Type B pancreatic cell (in vitro differentiated cells): ENCODE measurements at places on chromosomes 3 and 15.

DNA sequence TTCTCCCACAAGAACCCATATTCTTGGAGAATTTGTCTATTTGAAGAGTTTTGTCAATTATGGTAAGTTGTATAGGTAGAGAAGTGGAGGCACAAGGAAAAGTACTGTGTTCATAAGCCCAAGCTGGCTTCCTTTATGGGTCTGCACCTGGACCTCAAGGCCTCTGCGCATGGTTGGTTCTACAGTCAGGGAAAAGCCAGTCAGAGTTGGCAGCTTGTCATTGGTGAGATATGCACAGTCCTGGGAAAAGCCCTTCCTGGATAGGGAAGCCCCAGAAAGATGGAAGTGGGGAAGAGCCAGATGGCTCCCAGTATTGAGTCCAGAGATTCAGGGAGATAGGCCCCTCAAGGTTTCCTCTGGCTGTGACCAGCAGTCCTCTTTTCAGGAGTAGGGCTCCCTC, 15.8 kb downstream of the BOC start:
- no peak overlapping the region for H3K4me3 ChIP-seq
- H3K27ac ChIP-seq = no peak overlapping the region
- peaks cover 46% of the 10 kb centered on the region for H3K36me3 ChIP-seq
- no peak for DNase-seq

- DNase-seq = no peak
- no peak overlapping the region for H3K27ac ChIP-seq
- H3K36me3 ChIP-seq = peaks cover 15% of the 10 kb centered on the region
- no peak overlapping the region for H3K4me3 ChIP-seq
- H3K4me1 ChIP-seq = no peaks in the 10 kb centered on the region
- no peaks in the 10 kb centered on the region for H3K27me3 ChIP-seq
Measured at GRCh38 chr3:149860881-149861280, 47.9 kb downstream of the RNF13 start.

DNA sequence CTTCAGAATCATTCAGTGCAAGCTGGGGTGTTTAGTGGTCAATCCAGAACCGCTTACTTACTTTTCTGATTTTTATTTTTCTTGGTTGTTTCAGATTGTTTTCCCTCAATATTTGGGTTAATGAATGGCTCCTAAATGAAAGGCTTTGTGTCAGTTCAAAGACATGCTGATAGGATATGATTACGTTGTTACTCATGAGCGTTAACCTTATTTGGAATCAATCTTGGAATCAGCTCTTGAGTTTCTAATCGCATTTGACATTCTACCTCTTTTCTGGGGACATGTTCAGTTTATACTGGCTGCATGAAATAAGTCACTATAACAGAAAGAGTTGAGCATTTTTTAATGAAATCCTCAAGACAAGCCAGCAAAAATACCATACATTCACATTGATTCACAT, 50.2 kb downstream of the ATP11B start:
- H3K36me3 ChIP-seq = peaks cover 47% of the 10 kb centered on the region
- DNase-seq = no peak
- no peak overlapping the region for H3K4me3 ChIP-seq

DNA sequence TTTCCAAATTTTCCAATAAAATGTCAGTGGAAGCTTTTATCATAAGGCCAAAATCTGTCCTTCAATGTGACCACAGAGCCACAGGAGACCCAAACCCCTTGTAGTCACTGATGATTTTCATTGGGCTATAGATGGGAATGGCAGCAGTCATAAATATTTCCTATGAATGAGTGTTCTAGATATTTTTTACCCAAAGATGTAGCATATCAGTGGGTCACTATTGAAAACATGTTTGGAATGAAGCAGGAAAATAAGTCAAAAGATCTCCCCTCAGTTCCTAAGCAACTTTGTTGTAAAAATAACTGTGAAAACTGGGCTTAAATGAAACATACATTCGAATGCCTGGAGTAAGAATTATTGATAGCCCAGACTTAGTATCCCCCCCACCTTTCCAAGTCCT, 49.0 kb downstream of the NKIRAS1 start:
- no peak overlapping the region for H3K4me3 ChIP-seq
- H3K4me1 ChIP-seq = peaks cover 55% of the 10 kb centered on the region
- no peaks in the 10 kb centered on the region for H3K27me3 ChIP-seq
- H3K36me3 ChIP-seq = peaks cover 13% of the 10 kb centered on the region
- no peak overlapping the region for H3K27ac ChIP-seq

DNA sequence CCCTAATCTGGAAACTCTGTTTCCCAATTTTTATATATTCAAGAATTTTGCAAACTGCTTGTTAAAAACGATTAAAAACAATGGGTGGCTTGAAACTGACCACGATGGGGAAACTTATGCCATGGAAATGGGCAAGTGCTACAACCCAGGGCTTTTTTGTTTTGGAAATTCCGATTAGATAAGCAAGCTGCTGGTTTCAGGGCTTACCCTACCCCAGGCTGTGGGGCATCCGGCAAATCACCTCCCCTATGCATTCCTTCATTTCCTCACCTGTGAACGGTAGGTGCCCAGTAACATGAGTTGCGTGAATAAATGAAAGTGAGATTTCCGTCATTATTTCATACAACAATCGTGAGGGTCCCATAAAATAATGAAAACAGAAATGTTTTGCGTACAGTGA, 34.3 kb downstream of the ST6GAL1 start:
- peaks cover 9% of the 10 kb centered on the region for H3K36me3 ChIP-seq
- DNase-seq = no peak
- no peak overlapping the region for H3K27ac ChIP-seq
- H3K27me3 ChIP-seq = no peaks in the 10 kb centered on the region
- no peak overlapping the region for H3K4me3 ChIP-seq
- peaks cover 5% of the 10 kb centered on the region for H3K4me1 ChIP-seq

DNA sequence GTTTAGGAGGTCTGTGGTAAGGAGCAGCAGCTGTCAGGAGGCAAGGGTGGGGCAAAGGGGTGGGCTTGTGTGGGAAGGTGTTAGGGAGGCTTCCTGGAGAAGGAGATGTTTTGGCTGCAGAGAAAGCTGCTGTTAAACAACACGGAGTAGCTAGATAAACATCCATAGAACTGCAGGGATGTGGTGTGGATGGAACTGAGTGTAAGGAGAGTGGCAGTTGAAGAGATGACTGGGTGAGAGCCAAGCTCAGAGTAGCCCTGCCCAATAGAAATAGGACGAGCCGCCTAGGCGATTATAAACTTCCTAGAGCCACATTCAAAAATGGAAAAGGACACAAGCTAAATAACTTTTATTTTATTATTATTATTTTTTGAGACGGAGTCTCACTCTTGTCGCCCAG, 19.9 kb downstream of the RPLP1 start:
- no peak overlapping the region for H3K4me3 ChIP-seq
- no peak for DNase-seq
- peaks cover 13% of the 10 kb centered on the region for H3K4me1 ChIP-seq
- H3K27me3 ChIP-seq = no peaks in the 10 kb centered on the region

DNA sequence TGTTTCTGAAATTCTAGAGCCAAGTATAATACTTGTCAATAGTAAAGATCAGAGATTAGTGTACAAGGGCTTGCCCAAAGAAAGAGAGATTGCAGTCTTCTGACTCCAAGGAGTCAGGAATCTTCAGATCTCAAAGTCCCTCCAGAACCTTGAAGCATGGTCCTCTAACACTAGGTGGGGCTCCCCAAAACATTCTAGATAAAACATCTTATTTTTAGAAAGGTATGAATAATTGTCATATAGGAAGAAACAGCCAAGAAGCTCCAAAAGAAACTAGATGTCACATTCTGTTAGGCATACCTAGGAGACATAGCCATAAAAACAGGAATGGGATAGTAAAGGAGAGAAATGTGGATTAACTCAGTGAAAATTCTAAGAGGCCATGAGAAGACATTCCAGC, 10.7 kb downstream of the MUC13 start:
- no peaks in the 10 kb centered on the region for H3K4me1 ChIP-seq
- no peak overlapping the region for H3K4me3 ChIP-seq
- no peak for DNase-seq
- peaks cover 7% of the 10 kb centered on the region for H3K27me3 ChIP-seq
- H3K27ac ChIP-seq = no peak overlapping the region

DNA sequence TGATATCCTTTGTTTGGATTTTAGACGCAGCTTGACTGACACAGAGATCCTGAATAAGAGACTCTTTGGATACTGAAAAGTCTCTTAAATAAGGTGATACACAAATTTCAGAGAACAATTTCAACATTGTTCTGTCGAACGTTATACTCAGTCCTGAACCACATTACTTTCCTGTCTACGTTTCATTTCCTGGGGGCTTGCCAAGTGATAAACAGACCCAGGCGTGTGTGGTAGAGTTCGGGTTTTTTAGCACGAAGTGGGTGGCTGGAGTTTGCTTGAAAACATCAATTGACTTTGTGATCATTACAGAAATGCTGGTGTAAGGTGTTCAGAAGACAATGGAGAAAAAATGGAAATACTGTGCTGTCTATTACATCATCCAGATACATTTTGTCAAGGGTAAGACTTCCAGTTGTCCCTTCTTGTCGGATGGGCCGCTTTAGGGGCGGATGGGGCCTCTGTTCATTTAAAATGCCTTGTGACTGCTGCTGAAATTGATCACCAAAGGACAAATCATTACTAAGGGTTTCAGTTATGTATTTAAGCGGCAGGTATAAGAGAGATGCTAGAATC, at the start of gene CD96:
Gene CD96, plus strand, starts transcription at position 287 of the 573 bp plus-strand sequence. Its CDS starts 52 bp downstream, at position 339.
- H3K4me1 ChIP-seq = peaks cover 18% of the 10 kb centered on the region
- DNase-seq = no peak
- no peaks in the 10 kb centered on the region for H3K27me3 ChIP-seq

- H3K4me3 ChIP-seq = no peak overlapping the region
- no peak overlapping the region for H3K27ac ChIP-seq
- H3K36me3 ChIP-seq = no peaks in the 10 kb centered on the region
- no peaks in the 10 kb centered on the region for H3K4me1 ChIP-seq
Measured at GRCh38 chr3:117540597-117540996, 831.0 kb downstream of the TUSC7 start.

DNA sequence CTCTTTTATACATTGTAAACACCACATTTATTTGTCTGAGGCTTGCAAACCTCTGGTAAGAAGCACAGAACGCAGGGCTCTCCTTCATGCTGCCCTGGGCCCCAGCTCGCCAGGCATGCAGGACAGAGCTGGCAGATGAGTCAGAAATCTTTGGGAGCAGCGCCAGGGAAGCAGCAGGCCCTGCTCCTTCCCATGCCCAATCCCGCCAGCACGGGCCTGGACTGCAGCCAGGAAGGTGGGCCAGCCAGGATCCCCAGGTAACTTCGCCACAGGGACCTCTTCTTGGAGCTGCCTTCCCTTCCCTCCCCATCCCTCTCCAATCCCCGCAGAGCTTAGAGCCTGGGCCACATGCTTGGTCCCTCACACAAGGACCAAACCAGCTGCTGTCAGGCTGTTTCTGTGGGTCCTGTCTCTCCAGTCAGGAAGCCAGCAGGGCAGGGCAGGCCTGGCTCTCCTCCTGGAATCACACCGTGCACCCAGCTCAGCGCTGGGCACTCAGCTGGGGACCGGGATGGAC, 8.8 kb downstream of the STOML1 start:
- no peaks in the 10 kb centered on the region for H3K27me3 ChIP-seq
- no peak for DNase-seq
- peaks cover 5% of the 10 kb centered on the region for H3K36me3 ChIP-seq
- H3K4me1 ChIP-seq = peaks cover 20% of the 10 kb centered on the region

GRCh38 chr15:94164971-94165370, 66.4 kb upstream of the MCTP2 start:
- no peaks in the 10 kb centered on the region for H3K4me1 ChIP-seq
- no peak for DNase-seq
- H3K27me3 ChIP-seq = peaks cover 4% of the 10 kb centered on the region

- H3K36me3 ChIP-seq = peaks cover 20% of the 10 kb centered on the region
- no peaks in the 10 kb centered on the region for H3K4me1 ChIP-seq
- H3K4me3 ChIP-seq = no peak overlapping the region
- H3K27me3 ChIP-seq = no peaks in the 10 kb centered on the region
Measured at GRCh38 chr3:9761919-9762318, 7.8 kb downstream of the CAMK1 start.

GRCh38 chr15:76930831-76931396, 635 bp upstream of the RCN2 start:
- H3K4me3 ChIP-seq = peak overlapping the region; percentile 96
- H3K4me1 ChIP-seq = peaks cover 17% of the 10 kb centered on the region
- DNase-seq = no peak
- H3K36me3 ChIP-seq = peaks cover 25% of the 10 kb centered on the region
- peak overlapping the region; percentile 81 for H3K27ac ChIP-seq

DNA sequence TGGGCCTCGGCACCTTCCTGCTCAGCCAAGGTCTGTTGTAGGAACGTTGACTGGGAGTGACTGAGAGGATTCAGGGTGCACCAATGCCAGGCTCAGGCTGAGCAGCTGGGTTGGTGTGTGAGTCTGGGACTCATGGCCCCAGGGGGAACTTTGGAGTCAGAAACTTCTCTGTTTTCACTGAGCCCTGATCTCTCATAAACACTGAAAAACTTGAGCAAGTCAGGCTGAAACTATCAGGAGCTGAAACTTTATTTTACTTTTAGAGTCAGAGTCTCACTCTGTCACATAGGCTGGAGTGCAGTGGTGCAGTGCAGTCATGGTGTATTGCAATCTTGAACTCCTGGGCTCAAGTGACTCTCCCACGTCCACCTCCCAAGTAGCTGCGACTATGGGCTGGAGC, 3.0 kb downstream of the TRAK1 start:
- no peak for DNase-seq
- H3K4me1 ChIP-seq = peaks cover 35% of the 10 kb centered on the region
- peaks cover 22% of the 10 kb centered on the region for H3K36me3 ChIP-seq
- H3K4me3 ChIP-seq = no peak overlapping the region
- H3K27ac ChIP-seq = no peak overlapping the region

- H3K36me3 ChIP-seq = no peaks in the 10 kb centered on the region
- peaks cover 54% of the 10 kb centered on the region for H3K4me1 ChIP-seq
- H3K27me3 ChIP-seq = peaks cover 30% of the 10 kb centered on the region
- DNase-seq = no peak
Measured at GRCh38 chr15:78387246-78388037, 47.3 kb downstream of the CRABP1 start.

DNA sequence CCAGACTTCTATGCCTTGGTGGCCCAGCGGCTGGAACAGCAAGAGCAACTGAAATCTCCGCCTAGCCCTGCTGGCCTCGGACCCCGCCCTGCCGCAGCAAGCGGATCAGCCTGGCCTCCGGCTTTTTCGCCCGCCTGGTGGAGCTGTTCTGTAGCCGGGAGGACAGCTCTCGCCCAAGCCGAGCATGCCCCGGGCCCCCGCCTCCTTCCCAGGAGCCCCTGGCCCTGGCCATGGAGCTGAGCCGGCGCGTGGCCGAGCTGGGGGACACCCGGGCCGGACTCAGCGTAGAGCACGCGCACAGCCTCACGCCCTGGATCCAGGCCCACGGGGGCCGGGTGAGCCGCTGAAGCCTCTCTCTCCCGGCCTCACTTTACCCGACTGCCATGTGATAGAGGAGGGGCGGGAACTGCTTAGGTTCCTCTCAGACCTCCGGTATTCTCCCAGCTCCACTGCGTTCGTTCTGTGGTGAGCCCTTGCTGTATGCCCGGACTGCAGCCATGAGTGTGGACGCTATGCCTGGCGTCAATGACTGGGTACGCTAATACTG, 24.1 kb upstream of the MRPL3 start:
- DNase-seq = peak; percentile 72
- H3K36me3 ChIP-seq = no peaks in the 10 kb centered on the region
- peak overlapping the region; percentile 41 for H3K4me3 ChIP-seq
- peaks cover 28% of the 10 kb centered on the region for H3K27me3 ChIP-seq

GRCh38 chr3:189305412-189305811, 133.6 kb downstream of the TPRG1 start:
- no peak overlapping the region for H3K27ac ChIP-seq
- H3K36me3 ChIP-seq = no peaks in the 10 kb centered on the region
- H3K4me3 ChIP-seq = no peak overlapping the region
- peaks cover 63% of the 10 kb centered on the region for H3K27me3 ChIP-seq
- no peak for DNase-seq
